ENCODE measurements at places on chromosomes 1 and 21. TPM values are rescaled to one million over a fixed set of nuclear protein-coding genes. Genes with fewer than 3 reads are reported as not detected.

DNA sequence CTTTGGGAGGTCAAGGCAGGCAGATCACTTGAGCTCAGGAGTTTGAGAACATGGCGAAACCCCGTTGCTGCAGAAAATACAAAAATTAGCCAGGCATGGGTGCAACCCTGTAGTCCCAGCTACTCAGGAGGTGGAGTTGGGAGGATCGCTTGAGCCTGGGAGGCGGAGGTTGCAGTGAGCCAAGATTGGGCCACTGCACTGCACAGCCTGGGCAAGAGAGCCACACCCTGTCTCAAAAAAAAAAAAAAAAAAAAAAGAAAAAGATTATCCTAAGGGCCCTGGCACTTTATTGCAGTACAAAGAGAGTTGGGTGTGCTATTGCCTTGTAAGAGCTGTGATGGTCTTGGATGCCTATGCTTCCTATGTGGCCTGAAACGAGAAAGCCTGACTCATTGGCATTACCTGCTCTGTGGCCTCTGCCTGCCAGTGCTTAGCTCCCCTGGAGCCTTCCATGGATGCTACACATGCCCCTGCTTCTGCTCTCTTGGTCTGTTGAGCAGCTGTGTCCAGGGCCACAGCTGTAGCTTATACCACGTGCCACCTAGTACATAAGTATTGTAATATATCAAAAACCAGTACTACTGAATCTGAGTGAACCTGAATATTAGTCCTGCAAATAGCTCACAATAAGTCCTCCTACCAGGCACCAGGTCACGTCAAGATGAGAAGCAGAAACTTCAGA, 45.8 kb downstream of the DNAJC6 start:
- no peak for DNase-seq

DNA sequence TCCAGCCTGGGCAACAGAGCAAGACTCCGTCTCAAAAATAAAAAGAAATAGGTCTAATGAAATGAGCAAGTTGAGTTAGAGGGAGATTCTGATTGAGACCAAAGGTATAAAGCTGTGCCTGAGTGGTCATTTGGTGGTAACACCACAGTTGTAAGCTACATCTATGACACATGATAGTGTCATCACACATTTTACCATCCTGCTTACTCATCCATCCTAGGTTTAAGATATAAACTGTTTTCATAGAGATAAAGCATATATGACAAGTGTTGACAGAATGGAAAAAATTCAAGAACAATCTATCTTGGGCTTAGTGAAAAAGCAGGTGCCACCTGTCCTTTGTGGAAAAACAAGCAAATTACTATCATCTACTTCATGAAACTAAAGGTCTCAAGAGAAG, 7.1 kb upstream of the CFAP141 start:
- DNase-seq, result no peak

DNA sequence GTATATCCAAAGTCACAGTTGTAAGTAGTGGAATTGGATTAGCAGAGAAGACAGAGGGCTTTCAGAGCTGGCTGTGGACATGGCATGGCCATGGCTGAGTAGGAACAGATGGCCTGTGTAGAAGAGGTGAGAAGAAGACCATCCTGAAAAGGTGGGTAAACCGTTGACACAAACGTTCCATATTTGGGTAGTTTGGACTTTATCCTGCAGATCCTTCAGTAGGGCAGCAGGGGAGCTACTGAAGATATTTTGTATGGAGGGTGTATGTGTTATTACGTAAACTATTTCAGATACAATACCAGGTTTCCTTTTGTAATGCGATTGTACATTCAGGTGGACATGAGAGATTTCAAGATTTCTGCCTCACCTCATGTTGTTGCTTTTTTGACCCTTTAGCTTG, 1.6 kb downstream of the UTP11 start:
- DNase-seq, result no peak

DNA sequence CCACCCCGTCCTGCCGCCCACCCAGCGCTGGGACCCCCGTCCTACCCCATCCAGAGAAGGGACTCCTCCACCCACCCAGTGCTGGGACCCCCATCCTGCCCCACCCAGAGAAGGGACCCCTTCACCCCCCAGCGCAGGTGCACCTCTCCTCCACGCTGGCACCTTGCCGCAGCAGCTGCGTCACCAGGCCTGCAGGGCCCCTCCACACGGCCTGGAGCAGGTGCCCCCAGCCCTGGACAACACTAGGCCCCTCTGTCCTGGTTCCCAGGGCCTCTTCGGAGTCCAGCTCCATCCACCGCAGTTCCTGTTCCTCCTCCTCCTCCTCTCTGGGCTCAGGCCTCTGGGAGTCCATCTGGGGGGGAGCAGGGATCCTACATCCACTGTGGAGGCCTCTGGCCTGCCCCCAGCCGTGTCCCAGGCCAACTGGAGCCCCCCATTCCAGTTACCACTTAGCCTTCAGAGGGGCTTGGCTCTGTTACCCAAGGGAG, 378 bp downstream of the ANKRD65 start:
- DNase-seq, result no peak

PAPPA2 gene
- total RNA-seq, result 0.05 TPM

DNA sequence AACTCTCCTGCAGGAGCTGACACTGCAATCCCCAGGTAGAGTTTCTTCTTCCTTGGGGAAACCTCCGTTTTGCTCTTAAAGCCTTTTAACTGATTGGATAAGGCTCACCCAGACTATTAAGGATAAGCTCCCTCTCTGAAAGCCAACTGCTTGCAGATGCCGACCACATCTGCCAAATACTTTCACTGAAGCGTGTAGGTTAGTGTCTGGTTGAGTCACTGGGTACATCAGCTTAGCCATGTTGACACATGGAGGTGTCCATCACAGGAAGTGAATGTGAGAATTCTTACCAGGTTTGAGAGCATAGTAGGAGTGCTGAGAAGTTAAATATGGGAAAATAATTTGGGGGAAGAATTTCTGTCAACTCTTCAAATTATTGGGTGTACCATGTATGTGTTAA, 202.0 kb downstream of the AJAP1 start:
- no peak for DNase-seq

DNA sequence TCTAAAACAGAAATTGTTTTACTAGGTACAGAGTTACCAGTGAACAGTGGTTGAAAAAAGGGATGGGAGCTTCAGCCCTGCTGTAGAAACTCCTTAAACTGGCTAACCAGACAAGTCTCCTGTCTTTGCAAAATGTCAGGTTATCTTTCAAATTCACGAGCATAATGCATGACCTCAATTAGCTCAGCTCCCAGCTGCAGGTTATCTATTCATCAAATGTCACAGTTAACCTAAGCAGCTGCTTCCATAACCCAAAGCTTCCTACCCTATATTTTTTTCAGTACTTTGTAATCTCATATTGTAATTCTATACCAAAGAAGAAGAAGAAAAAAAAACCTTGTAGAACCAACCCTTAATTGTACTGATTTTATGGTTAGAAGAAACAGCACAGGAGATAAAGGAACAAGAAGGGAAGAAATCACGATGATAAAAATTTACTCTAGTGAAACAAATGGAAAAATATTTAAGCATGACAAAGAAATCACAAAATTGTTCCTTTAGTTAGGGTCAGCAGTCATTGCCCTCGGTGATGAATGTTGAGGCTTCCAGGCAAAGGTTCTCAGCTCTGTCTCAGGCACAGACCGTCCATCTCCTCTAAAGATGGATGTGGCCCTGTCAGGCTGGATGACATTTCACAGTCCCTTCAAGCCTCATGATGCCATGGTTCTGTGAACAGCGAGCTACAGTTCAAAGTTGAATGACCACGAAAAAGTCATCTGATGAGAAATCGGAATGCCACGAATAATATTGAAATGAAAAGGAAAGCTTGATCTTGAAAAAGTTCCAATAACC, 95.9 kb downstream of the PLD5 start:
- DNase-seq, result no peak

RXRG gene
- not detected for total RNA-seq

GRCh38 chr1:206128196-206128595, 11.0 kb upstream of the AVPR1B start:
- DNase-seq, result no peak

GRCh38 chr1:179287946-179288345, 5.7 kb upstream of the SOAT1 start:
- DNase-seq, result peak; percentile 21

GRCh38 chr1:116405241-116406135, 32.4 kb downstream of the ATP1A1 start:
- no peak for DNase-seq

- no peak for DNase-seq
These were observed 672.4 kb upstream of the ADAMTS5 start for GRCh38 chr21:27639286-27639685.

AMY1B gene
- not detected for total RNA-seq

HAO2 gene
- total RNA-seq, result not detected

DNA sequence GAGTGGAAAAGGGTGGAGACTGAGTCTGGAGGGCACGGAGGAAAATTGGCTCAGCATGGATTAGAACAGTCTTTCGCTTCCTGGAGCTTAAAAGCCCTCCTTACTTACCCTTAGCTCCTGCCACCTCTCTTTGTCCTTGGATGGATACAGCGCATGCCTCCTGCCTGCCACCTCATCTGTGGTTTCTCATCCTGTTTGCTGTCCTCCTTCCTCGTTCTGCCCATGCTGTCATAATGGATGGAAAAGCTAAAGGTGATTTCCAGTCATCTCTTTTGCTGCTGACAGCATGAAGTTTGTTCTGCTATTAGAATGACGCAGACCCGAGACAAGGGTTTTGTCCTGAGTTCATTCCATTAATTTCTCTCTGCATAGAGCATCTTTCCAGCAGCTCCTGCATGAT, 425.9 kb downstream of the KIF26B start:
- no peak for DNase-seq

DNA sequence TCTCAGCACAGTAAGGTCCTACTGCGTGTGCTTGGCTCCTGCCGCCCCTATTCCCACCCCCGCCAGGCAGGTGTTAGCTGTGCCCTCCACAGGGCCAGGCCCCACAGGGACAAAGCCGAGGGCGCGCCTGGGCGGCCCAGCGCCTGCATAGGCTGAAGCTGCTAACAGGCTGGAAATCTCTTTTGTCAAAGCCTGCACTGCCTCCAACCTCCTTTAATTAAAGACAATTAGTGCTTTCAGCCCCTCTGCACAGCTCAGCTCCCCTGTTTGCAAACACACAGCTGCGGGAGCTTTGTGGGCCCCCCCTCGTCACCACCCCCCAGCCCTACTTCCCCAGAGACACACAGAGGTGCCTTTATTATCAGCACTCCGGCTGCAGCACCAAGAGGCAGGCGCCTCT, 95.9 kb downstream of the EPHB2 start:
- DNase-seq, result no peak

ARMH1 gene
- 4.7 TPM for total RNA-seq

GRCh38 chr1:156152628-156153027, 757 bp upstream of the SEMA4A start:
- DNase-seq, result no peak

GBP3 gene
- total RNA-seq, result 95.4 TPM

- no peak for DNase-seq
These were observed 185.3 kb downstream of the RERE start for GRCh38 chr1:8632102-8632501.

GRCh38 chr1:52002038-52002917, 11.8 kb upstream of the RAB3B start:
- DNase-seq, result peak; percentile 88

RPTN gene
- total RNA-seq, result not detected

DNA sequence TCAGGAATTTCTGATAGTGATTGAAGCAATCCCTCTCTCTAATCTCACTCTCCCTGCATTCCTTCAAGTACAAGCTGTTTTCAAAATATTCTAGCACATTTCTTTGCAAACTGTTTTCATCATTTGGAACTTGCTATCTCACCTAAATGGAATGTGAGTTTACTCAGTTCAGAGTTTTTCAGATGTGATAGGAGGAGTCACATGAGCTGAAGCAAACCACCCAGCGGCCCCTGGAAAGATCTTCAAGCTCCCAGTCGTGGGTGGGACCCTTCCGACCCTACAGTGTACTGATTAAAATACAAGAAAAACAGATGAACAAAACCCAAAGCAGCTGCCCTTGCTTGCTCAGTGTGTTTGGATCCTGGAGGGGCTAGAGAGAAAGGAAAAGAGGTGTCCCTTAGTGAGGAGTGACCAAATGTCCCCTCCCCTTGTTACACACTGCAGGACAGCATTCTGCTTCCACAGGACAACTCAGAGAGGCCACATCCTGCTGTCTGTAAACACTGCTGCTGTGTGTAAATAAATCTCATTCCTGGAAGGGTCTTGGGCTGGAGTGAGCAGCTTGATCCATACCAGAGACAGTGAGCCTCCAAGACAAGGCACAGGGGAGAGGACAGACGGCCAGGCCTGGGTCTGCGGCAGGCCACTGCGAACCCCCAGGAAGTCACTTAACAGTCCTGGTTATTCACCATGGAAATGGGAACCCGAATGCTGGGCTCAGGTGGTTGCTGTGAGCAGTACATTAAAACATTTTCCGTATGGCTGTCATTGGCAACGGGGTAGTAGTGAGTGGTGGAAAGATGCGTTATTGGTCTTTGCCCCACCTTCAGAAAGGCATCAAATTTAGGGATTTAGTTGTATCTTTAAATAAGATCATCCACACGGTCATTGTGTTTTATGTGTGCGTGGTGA, 229.2 kb downstream of the RHOU start:
- no peak for DNase-seq

NTRK1 gene
- total RNA-seq, result not detected

DNA sequence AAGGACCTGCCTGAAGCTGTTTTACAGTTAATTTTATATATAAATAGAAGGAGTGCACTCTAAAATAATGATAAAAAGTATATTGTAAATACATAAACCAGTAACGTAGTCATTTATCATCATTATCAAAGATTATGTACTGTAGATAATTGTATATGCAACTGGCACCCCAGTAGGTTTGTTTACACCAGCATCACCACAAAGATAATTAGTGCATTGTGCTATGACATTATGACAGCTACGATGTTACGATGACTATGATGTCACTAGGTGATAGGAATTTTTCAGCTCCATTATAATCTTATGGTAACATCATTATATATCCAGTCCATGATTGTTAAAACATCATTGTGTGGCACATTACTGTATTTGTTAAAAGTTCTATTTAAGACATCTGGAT, 185.2 kb downstream of the LBR start:
- DNase-seq, result no peak

ATP6V0B gene
- total RNA-seq, result 155 TPM

DNA sequence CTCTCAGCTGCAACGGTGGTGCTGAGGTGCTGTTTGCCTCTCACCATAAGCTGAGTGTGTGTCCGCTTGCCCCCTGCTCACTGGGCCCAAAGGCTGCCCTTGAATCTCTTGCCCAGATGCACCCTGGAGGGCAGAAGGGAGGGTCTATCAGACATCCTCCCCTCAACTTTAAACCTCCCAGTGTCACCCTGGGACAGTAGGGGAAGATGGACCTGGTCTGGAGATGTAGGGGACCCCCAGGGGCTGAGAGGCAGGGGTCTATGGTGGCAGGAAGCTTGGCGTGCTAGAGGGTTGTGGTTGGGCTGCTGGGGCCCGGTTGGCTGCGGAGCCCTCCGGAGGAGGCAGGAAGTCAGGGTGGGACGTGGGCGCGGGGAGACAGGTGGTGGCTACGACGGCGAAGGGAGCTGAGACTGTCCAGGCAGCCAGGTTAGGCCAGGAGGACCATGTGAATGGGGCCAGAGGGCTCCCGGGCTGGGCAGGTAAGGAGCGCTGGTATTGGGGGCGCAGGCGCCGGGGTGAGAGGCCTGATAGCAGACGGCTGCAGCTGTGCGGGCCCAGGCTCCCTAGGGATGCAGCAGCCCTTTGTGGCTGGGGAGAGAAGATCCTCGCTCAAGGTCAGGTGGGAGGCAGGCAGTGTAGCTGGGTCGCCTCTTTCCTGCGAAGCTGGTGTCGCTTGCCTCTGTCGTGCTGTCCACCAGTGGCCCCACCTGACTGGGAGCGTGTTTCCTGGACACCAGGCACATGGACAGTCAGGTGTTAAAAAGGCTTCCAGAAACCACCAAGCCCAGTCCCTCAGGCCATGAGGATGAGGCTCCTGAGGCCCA, at the start of gene LCK:
Gene LCK, plus strand, starts transcription at position 373 of the 824 bp plus-strand sequence. CDS start 23,065 bp downstream, outside the sequence.
- DNase-seq, result no peak

Data from Calu3 (cell line).